Liver (tissue), 10 donors: ENCODE measurements at places on chromosomes 3 and 15. TPM values are rescaled to one million over a fixed set of nuclear protein-coding genes. Genes with fewer than 3 reads are reported as not detected.

MESP2 gene
- polyA plus RNA-seq, result 0.03 TPM

MME gene
- 14.0 TPM for polyA plus RNA-seq

ZNF619 gene
- polyA plus RNA-seq, result 1.7 TPM

SKOR1 gene
- polyA plus RNA-seq, result 0.02 TPM

DNA sequence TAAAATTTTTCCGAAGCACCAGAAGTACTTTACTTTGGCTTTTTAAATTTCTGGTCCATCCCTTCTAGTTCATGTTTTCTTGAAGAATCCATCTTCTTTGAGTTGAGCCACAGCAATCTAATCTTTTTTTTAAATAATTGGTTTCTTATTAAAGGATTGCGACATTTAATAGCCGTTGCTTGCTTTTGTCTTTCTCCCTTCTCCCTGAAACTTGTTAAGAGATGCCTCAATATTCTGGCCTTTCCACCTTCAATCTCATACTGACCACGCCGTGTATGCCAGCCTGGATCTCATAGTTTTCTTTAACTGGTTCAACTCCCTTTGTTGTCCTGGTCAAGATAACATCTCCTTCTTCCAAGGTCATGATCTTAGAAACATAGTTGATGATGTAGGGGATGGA lies 18.4 kb upstream of the RPLP1 start:
- DNase-seq, result no peak

GRCh38 chr15:72616491-72617210 lies 37.8 kb upstream of the GOLGA6B start:
- no peak for DNase-seq

DNA sequence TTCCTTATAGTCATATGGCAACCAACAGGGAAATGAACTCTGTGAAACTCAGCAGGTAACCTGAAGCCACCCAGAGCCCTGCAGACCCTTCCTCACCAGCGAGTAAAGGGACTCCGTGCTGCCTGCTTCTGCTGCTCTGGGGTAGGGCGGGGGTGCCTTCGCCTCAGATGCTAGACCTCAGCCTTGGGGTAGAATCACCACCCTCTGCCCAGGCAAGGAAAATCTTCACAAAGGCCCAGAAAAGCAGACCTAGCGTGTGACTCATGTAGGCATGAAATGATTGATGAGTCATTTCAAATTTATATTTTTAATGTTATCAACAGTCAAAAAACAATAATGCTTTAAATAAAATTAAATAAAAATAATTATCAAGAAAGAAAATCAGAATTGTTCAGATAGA lies 6.6 kb downstream of the STIMATE start:
- no peak for DNase-seq
